ENCODE measurements at places on chromosomes 6 and 20.

DNA sequence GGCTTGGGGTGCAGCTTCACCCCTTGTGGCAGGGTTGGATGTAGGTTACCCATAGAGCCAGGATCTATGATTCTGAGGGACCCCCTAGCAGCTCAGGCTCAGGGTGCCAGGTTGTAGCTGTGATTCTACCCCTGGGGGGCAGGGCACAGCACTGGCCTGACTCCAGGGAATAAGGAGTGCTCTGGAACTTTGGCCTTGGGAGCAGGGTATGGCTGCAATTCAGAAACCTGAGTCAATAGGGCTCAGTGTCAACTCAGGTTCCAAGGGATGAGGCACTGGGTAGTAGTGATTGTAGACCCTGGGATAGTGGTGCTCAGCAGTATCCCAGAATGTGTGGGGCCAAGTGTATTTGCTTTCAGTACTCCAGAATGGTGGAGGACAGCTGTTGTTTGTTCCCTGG is 8.6 kb downstream of the FHL5 start:
- DNase-seq = no peak

DNA sequence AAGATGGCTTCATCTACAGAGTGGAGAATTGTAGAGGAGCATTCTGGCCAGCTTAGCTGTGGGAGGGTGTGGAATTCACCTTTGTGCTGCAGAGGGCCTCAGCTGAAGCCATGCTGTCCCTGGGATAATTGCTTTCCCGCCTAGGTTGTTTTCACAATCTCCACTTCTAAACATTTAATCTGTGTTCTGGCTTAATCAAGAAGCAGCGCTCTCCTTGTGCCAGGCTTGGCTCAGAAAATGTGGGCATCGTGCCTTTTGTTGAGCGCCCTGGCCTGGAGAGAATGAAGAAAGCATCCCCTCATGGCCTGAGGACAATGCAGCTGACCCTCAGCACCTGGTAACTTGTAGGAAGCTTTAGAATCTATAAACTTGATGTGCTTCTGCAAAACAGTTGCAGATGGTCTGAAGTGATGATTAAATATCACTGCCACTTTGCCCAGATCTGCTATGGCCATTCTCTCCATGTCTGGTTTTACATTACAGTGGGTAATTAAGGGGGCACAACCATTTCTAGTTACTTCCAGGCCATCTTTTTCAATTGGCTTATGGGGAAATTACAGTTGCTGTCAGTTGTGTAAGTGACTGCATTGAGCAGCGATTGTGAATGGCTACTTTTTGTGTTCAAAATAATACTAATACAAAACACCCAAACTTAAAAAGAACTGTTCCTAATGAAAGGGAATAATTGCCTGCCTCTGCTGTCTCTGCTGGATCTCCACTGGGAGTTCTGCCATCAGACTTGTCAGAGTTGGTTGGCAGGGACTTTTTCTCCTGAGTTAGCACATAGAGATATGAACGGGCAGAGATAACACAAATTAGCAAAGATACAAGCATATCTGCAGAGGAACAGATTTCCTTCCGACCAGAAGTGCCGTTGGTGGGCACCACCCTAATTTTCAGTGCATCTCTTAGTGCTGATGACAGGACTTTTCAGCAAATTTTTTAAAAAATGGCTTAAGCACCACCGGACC is 18.4 kb downstream of the CTNNBL1 start:
- DNase-seq = no peak

GRCh38 chr20:46979603-46980241 is 85.1 kb downstream of the EYA2 start:
- no peak for DNase-seq

DNA sequence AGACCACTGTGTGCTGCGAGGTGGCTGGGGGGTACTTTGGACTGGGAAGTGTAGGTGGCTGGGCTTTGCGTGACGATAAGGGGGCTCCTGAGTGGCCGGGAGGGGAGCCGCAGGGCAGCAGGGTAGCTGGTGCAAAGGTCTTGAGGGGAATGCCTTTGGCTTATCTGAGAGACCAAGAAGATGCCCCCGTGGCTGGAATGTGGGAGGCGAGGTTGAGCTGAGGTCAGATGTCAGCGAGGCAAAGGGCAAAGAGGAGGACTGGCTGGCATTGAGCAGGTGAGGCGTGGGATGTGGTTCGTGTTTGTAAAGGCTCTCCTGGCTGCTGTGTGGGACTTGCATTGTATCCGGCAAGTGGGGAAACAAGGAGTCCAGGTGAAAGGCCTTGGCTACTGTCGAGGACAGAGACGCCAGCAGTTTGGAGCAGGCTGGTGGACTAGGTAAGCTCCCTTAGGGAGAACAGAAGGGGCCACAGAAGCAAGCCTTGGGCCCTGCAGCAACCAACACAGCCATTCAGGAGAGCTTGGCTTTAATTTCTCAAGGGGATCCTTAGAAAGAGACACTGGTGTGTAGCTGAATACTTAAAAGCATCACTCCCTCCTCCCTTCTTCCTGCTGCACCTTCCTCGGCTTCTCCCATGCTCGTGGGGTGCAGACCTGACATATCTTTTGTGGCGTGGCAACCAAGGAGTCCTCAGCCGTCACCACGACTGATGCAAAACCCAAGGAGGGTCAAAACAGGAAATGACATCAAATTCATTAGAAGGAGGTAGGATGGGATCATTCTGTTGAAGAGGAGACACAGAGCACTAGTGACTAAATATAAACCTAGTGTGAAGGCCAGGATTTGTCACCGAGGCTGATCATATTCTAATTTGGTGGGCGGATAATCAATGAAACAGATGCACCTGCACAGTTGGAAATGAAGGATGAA is 53.5 kb upstream of the ERVFRD-1 start:
- DNase-seq = no peak

DNA sequence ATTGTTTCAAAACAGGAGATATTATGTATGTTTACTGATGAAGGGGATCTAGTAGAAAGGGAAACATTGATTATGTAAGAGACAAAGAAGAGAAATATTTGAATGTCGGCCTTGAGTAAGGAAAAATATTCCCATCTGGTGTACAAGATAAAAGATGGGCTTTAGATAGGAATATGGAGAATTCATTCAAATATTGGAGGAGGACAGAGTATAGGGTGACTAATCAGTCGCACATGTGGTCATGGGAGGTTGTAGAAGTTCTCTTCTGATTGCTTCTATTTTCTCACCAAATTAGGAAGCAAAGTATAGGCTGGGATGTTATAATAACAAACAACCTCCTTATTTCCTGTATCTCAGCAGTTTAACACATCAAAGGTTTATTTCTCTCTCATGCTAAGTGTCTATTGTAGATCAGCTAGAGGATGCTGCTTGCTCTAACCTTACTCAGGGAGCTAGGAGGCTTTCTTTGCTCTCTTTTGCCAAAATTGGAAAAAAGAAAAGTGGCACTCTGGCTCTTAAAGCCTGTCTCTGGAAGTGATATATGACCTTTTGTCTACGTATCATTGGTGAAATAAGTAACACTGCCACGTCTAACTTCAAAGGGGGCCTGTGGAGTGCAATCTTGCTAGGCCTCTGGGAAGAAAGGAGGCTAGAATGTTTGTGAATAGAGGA is 1.2 kb upstream of the HDDC2 start:
- no peak for DNase-seq

GRCh38 chr6:170227521-170227983 is 63.3 kb downstream of the DLL1 start:
- no peak for DNase-seq

DNA sequence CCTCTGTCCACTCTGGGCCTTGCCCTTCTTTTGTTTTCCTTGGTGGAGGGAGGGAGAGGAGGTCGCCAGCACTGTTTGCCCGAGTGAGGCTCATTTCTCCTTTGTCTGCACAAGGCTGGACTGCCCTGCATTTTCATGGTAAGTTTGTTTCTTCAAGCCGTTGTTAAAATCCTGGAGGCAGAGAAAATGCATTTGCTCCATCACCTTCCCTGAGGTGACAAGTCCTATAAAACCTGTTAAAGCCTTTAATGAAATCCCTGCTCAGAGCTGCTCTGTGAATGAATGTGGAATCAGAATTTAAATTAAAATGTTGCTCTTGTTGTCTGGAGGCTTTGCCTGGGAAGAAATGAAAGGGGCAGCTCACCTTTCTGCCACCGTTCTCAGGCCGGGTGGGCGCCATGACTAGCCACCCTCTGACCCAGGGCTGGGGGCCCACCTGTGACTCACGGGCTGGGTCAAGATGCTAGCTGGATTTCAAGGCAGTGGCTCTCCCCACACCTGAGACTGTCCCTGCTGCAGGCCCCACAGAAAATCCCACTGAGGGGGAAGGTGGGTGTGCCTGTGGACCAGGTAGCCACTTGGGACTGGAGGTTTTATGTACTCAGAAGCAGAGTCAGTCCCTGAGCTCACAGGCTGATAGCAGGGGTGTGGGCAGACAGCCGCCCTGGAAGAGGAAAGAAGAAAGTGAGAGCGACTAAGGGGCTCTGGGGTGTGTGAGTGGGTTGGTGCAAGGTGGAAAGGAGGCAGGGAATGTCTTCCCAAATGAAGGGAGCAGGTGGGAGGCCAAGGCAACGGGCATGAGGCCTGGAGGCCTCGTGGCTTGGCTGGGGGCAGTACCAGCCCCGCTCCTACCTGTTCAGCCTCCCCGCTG is 24.0 kb upstream of the MYT1 start:
- no peak for DNase-seq

DNA sequence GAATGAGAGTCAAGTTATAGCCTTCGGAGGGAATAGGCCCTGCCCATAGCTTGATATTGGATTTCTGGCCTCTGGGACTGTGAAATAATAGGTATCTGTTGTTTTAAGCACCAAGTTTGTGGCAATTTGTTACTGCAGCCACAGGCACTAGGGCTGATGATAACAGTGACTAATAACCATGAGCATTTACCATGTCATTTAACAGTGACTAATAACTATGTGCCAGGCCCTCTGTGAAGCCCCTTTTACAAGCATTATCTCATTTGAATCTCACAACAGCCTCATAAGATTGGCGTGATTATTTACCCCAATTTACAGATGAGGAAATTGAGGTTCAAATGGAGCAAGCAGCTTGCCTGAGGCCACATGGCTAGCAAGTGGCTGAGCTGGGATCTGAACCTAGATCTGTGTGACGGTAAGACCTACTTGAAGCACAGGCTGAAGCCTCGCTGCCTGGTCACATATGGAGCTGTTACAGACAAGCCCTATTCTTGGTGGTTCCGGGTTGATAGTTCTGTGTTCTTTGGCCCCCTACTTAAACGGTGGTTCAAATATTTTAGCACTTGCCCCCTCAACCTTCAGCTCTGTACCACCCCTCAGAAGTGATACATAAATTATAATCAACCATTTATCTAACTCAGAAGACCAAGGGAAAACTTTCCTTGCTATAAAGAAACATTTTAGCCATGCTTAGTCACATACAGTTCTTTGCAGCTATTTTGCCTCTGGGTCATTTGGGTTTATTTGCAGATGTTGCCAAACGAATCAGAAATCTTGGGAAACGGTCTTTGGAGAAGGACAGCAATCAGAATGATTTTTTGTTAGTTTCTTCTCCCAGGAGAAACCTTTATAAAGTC is 98.3 kb downstream of the ELOVL5 start:
- no peak for DNase-seq

- no peak for DNase-seq
These were observed 115.8 kb downstream of the FOXO3 start for GRCh38 chr6:108676555-108676954.

DNA sequence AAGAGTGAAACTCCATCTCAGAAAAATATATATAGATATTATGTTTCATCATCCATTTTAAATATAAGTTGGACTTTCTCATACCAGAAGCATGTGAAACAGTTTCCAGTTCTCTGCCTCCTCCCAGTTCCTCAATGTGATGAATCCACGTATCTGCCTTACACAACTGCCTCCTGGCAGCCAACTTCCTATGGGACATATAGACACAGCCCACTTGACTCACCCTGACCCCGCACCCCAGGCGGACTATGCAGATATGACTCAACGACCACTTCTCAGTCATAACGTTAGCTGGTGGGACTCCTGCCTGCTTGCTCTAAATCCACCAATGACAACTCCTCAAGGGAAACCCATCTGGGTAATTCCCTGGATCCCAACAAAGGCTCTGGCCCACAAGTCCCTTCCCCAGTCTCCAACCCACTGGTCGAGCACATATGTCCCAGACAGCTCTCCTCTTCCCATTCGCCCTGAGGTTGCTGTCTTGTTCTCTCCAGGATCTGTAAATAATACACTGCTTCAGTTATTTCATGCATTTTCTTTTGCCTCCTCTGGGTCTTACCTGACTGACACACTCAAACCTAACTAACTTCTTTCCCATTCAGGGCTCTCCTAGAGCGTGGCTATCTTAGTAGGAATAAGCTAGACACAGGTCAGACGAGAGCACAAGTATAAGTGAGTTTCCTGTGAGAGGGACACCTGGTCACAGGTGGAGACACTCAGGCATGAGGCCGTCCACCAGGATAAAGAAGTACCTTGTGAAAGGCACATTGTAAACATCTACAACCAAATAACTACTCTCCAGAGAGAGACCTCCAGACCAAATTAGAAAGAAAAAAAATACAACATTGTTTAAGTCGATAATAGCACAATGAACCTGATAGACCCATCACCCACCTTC is 548.5 kb downstream of the CD83 start:
- no peak for DNase-seq

- DNase-seq = no peak
These were observed 771.0 kb downstream of the QKI start for GRCh38 chr6:164185471-164185871.
